ENCODE measurements at places on chromosomes 6 and 20. TPM values are rescaled to one million over a fixed set of nuclear protein-coding genes. Genes with fewer than 3 reads are reported as not detected.

DNA sequence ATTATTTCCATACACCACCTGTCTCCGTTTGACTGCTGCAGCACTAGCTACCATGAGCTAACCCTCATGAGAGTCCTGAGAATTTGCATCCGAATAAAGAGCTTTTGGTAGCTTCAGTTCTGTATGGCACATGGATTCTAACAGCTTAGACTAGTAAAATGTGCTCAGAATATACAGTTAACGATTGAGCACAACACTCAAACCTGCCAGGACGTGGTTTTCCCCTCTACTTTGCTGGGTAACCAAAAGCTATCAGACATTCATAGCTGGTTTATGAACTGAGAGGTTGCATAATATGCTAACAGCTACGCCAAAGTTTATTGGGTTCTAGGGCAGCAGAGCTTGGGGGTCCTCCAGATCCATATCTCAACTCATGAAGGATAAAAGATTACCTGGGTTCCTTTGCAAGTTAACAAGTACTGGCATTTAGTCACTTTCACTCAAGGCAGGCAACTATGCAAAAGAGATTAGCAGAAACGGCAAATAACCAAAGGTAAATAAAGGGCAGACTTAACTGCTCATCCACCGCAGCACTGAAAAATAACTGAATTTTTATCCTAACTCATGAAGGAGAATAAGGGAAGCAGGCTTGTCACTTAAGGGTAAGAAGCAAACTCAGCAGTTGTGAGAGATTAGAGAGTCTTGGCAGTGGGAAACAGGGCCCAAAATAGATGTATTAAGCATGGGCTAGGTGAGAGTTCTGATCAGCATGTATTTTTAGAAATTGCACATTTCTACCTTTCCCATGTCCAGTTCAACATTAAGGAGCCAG, 29.4 kb downstream of the NUDT3 start:
- H3K27me3 ChIP-seq: peaks cover under 1% of the 10 kb centered on the region
- H3K27ac ChIP-seq: no peak overlapping the region
- H3K4me3 ChIP-seq: no peak overlapping the region
- DNase-seq: no peak
- H3K36me3 ChIP-seq: peaks cover 3% of the 10 kb centered on the region
- peaks cover 6% of the 10 kb centered on the region for H3K4me1 ChIP-seq

The TRIM40 gene
- not detected for total RNA-seq

DNA sequence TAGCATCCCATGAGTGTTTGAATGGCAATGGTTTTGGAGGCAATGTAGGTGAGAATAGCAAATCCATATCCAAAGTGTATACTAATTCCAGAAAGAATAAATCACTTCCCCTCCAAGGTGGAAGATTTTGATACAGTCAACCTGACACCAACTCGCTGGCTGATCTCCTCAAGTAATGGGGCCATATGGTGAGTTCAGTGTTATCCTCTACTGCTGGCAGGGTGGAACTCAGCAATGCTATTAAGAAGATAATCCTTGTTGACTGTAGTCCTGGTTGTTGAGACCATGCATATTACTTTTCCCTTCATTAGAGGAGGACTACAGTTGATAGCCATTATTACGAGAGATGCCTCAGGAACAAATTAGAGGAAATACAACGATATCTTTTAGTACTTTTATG, 17.8 kb upstream of the HLA-DQB1 start:
- H3K27me3 ChIP-seq: peaks cover 26% of the 10 kb centered on the region
- H3K27ac ChIP-seq: no peak overlapping the region
- no peak for DNase-seq

DNA sequence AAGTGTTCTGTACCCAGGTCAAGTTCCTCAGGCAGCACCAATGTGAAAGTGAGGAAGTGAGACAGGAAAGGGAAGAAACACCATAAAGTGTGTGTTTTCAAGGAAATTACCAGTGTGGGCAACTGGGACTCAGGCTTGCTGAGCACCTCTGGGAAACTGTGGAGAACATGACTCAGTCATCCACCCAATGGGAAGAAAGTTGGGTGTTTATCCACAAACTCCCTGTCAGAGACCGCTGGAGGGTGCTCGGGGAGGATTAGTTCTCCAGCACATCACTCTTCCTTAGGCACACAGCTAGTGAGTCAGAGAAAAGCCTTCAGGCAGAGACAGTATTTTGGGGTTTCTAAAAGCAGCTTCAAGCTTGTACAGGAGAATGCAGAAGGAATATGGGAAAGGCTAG, 93.6 kb downstream of the PCSK2 start:
- peaks cover 53% of the 10 kb centered on the region for H3K27me3 ChIP-seq
- H3K4me3 ChIP-seq: no peak overlapping the region
- no peak overlapping the region for H3K27ac ChIP-seq
- peaks cover 33% of the 10 kb centered on the region for H3K4me1 ChIP-seq

DNA sequence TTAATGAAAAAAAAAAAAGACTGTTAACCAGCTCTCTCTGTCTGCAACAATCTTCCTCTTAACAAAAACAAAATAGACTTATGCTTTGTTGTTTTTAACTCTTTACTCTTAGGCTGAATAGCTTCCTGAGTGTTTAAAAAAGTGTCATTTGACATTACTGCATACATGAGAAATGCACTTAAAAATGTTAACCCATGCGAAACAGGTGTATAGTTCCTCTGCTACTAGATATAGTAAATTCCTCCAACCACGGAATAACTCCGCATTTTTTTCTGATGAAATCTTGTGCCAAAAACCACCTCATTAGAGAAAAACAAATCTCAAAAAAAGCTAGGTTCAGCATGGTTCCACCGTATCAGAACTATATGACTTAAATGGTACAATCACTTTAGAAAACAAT, 426.0 kb downstream of the ADGRB3 start:
- no peaks in the 10 kb centered on the region for H3K27me3 ChIP-seq
- no peak for DNase-seq

GRCh38 chr6:111524735-111525134, 41.7 kb upstream of the REV3L start:
- H3K4me3 ChIP-seq: no peak overlapping the region
- no peaks in the 10 kb centered on the region for H3K27me3 ChIP-seq
- H3K36me3 ChIP-seq: peaks cover 15% of the 10 kb centered on the region
- H3K27ac ChIP-seq: no peak overlapping the region
- peaks cover 12% of the 10 kb centered on the region for H3K4me1 ChIP-seq

- no peaks in the 10 kb centered on the region for H3K36me3 ChIP-seq
- H3K27ac ChIP-seq: peak overlapping the region; percentile 96
- H3K4me1 ChIP-seq: peaks cover 48% of the 10 kb centered on the region
- peak overlapping the region; percentile 53 for H3K4me3 ChIP-seq
Measured at GRCh38 chr20:41650231-41650948, 32.2 kb upstream of the CHD6 start.

DNA sequence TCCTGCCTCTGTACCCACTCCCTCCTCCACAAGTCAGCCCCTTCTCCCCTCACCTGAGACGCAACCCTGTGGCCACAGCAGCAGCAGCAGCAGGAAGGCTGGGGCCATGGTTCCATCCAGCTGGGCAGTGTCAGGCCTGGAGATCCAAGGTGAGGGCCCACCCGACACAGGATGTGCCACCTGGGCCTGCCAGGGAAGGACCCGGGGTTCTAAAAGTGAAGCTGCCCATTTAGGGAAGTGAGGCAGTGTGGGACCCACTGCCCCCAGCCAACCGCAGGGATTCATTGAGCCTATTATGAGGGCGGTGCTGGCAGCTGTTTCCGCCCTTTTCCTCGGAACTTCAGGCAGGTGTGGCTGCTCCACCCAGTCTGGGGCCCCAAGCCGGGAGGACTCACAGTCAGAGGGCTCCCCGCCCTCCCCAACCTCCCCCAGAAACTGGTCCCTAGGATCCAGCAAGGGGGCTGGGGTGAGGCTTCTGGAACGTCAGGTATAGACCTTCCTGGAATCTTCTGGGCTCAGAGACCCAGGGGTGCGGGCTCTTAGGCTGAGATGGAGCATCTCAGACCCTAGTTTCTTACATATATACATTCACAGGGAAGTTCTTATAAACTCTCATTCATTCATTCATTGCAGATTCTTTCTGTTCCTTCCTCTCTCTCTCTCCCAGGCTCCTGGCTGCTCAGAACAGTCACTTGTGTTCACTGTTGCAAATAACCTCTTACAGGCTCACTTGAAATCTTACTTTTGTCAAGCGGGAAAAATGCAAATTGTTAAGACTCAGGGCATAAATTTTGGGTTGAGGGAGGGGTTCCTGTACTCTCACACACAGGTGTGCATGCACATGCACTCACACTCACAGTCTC, at the start of gene TREML2:
TSS of gene TREML2 (minus strand) at position 249 of the 863 bp plus-strand sequence. CDS start at position 108, 141 bp downstream.
- H3K36me3 ChIP-seq: no peaks in the 10 kb centered on the region
- H3K4me1 ChIP-seq: no peaks in the 10 kb centered on the region
- H3K27ac ChIP-seq: no peak within 1 kb of the TSS
- peaks cover 26% of the 10 kb centered on the region for H3K27me3 ChIP-seq

DNA sequence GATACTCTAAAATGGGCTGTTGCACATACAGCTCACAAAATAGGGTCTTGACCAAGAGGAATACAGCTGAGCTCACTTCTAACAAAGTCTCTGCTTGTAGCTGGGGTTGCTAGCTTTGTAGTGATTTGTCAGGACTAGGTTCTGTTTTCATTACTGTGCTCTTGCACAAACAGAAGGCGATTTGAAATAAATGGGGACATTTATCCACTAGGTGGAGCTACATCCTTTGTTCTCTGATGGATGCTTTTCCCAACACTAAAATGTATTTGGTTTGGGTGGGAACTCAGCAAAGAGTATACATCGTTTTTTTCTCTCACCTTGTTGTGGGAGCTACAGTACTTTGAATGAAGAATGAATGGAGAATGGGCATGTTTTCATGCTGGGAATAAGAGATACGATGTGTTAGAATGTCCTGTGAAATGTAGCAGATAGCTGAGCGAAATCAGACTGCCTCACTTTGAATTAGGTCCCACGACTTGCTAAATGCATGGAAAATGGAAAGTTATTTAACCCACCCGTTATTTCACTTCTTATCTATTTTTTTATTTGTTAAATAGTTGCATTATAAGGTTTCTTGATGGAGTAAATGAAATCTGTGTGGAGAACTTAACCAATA, 494.7 kb upstream of the MAP3K7 start:
- H3K27me3 ChIP-seq: peaks cover 9% of the 10 kb centered on the region
- no peak for DNase-seq
- H3K36me3 ChIP-seq: no peaks in the 10 kb centered on the region
- no peak overlapping the region for H3K4me3 ChIP-seq

The NR2E1 gene
- total RNA-seq: not detected

The NMBR gene
- total RNA-seq: 0.74 TPM

The ISM1 gene
- 0.36 TPM for total RNA-seq

The SAMD3 gene
- total RNA-seq: 0.69 TPM

The HLA-DRB1 gene
- total RNA-seq: 7.7 TPM

DNA sequence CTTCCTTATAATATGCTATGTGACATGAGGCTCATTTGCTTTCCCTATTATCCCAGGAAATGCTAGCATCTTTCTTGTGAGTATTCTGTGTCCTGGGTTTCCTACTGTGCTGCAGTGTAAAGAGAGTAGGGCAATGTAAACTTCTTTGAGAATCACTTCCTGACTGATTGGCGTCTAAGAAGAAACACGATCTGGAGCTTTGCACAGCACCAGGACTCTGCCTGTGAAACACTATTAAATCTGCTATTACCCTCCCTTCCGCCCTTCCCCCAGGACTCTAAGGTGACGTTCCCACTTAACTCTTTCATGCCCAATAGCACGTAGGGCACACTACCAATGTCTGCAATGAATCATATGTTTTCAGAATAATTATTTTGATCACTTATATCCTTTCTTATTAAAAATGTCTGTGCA, 607.3 kb upstream of the CITED2 start:
- H3K36me3 ChIP-seq: no peaks in the 10 kb centered on the region
- H3K27me3 ChIP-seq: no peaks in the 10 kb centered on the region
- no peak overlapping the region for H3K4me3 ChIP-seq
- no peak for DNase-seq

GRCh38 chr20:64223526-64224067, 32.0 kb upstream of the PCMTD2 start:
- H3K27me3 ChIP-seq: peaks cover 2% of the 10 kb centered on the region
- H3K4me1 ChIP-seq: peaks cover 29% of the 10 kb centered on the region
- no peaks in the 10 kb centered on the region for H3K36me3 ChIP-seq
- peak; percentile 53 for DNase-seq
- peak overlapping the region; percentile 87 for H3K27ac ChIP-seq

The HLA-DRB5 gene
- total RNA-seq: 0.60 TPM

DNA sequence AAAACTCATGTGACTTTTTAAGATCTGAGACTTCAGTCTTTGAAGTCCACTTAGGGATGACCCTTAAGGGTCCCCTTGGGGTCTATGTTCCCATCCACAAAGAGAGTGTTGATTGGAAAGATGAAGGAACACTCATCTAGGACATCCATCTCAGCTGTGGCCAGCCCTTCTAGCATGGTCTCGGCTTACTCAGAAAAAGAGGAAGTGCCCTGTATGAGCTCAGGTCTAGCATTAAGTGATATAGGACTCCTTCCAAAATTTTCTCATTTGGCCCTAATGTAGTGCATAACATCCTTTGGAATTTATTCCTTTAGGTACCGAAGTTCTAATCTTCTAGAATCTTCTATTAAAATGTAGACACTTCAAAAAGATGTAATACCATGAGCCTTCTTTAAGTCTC, 77.4 kb downstream of the NDUFAF5 start:
- peaks cover 3% of the 10 kb centered on the region for H3K27me3 ChIP-seq
- no peak for DNase-seq
- no peak overlapping the region for H3K4me3 ChIP-seq
- no peaks in the 10 kb centered on the region for H3K4me1 ChIP-seq

DNA sequence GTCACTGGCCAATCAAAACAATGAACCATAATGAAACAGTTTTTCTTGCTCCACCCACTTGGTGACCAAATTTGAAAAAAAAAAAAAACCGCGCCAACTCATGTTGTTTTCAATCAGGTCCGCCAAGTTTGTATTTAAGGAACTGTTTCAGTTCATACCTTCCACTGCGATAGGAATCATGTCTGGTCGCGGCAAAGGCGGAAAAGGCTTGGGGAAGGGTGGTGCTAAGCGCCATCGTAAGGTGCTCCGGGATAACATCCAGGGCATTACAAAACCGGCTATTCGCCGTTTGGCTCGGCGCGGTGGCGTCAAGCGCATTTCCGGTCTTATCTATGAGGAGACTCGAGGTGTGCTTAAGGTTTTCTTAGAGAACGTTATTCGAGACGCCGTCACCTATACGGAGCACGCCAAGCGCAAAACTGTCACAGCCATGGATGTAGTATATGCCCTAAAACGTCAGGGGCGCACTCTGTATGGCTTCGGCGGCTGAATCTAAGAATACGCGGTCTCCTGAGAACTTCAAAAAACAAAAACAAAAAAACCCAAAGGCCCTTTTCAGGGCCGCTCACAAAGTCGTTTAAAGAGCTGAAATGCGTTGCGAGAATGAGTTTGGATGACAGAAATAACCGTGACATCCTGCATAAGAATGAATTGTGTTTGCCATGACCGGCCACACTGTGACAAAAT, 16.7 kb downstream of the HFE start:
- no peaks in the 10 kb centered on the region for H3K27me3 ChIP-seq
- H3K36me3 ChIP-seq: peaks cover 1% of the 10 kb centered on the region
- peaks cover 20% of the 10 kb centered on the region for H3K4me1 ChIP-seq
- peak overlapping the region; percentile 97 for H3K27ac ChIP-seq
- peak; percentile 56 for DNase-seq

- no peaks in the 10 kb centered on the region for H3K36me3 ChIP-seq
- H3K4me3 ChIP-seq: no peak overlapping the region
- H3K27ac ChIP-seq: no peak overlapping the region
- no peaks in the 10 kb centered on the region for H3K4me1 ChIP-seq
- H3K27me3 ChIP-seq: peaks cover 3% of the 10 kb centered on the region
Measured at GRCh38 chr6:137736911-137737310, 130.1 kb upstream of the TNFAIP3 start.

Data from progenitor cell of endocrine pancreas (in vitro differentiated cells).